ENCODE measurements at places on chromosomes 7 and 10.

- DNase-seq = no peak
Observed at GRCh38 chr7:70881167-70881847, 250.6 kb upstream of the GALNT17 start.

DNA sequence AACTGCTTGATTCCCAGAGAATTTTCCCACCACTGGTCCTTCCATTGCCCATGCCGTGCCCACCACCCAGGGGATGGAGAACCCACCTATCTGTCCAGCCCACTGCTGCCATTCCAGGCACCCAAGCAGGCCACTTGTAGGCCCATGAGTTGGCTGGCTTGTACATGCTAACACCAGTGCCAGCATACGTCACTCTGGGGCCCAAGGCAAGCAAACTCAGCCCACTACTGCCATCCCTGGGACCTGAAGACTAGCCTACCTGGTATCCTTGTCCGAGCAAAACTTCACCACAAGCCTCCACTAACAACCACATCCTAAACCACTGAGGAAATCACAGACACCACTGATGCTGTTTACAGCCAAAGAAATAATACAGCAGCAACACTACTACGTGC, 44.7 kb upstream of the CDK6 start:
- DNase-seq = no peak

DNA sequence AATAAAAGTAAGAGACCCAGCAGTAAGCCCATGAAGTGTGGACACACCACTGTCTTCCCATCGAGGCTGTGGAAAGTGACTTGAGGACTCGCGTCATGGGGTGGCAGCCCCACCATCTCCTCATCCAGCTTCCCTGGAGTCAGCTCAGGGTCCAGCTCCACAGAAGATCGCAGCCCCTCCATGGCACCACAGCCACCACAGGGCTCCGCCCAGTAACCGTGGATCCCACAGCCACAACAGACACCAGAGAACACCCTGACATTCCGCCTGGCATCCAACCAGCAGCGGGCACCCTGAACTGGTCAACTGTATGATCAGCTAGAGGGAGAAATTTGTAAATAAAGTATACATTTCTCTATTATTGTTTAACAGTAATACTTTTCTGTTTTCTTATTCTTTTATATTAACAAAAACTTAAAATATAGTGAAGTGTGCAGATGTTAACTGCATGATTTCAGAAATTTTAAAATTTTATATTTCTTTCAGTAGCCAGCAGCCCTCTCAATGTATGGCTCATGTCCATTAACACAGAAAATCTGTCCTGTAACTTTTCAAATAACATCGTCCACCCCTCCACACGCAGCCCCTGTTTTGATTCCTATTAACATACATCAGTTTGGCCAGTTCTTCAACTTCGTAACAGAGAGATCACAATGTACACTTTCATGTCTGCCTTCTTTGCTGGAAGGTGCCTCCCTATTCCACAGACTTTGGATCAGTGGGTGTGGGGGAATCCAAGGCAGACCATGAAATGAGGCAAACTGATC, 69.7 kb downstream of the ITGB1 start:
- no peak for DNase-seq

DNA sequence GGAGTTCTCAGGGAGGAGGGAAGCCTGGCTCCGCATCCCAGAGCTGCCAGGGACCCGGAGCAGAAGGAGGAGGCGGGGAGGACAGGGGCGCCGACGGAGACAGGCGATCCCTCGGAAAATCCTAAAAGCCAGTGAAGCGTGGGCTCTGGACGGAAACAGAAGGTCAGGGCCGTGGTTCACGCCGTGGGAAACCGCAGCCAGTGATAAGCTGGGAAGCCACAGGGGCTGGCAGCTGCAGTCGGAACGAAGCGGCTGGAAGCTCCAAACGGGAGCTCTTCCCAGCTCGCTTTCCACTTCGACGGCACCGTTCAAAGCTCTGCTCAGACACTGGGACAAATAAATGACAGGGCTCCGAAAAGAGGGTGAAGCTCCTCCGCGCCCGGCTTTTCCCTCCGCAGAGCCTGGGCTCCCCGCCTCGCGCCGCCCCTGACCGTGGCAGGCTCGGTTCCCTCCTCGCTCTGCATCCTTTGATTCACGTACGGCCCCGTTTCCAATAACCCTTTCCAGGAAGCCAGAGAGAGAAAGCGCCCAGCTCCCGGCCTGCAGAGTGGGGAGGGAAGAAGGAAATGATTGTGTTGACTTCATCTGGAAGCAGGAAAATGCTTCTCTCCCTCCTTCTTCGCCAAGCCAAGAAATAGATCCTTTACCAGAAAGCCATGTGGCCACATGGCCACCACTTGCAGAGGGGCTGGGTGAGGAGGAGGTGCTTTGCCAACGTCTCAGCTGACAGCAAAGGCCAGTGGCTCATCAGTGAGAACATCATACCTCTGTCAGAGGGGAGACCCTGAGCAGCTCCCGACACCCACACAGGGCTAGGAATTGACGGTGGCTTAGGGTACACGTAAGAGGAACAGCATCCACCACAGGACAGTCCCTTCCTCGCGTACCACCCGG, 57.4 kb downstream of the ADRB1 start:
- no peak for DNase-seq

- DNase-seq = no peak
Observed at GRCh38 chr7:94698275-94698674, 42.3 kb upstream of the SGCE start.

- no peak for DNase-seq
Observed at GRCh38 chr7:84700563-84701370, 486.1 kb downstream of the SEMA3D start.

- no peak for DNase-seq
Observed at GRCh38 chr7:128790315-128791041, 1.3 kb upstream of the CCDC136 start.

DNA sequence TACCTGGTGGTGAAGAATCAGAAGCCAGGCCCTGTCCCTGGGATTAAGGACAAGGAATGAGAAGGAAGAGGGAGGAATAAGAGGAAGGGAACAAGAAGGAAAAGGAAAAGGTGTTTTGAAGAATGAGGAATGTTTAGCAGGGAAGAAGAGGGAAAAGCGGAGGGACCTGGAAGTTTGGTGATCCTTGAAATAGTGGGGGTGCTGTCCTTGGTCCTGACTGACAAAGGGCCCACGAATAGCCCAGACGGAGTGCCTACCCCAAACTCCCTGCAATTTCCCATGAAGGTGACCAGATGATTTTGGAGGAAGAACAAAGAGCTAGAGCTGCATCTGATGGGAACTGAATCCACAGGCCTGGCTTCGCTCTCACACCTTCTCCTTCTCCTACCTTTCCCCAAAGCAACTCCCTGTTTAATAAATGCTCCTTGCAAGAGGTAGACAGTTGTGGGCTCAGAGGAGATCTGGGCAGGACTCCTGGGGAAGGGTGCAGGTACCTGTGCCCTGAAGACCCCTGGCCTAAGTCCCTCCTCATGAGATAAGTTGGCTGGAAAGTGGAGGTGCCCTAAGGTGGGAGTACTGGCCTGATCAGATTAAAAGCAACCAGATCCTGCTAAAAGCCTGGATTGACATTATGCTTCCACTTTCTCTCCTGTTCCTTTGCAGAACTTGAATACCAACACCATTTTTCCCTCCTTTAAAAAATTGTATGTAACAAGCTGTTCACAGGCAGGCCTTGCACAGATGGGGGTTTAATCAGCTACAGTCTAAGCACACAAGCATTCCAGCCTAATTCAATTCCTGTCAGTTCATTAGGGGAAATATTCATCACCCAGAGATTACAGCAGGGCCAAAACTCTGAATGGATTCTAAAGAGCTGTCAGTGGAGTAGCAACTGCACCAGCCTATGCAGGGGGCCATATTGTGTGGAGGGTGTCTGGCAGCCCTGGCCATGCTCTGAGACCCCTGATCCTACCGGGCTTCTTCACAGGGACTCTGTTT, 19.4 kb downstream of the KAZALD1 start:
- no peak for DNase-seq

- DNase-seq = no peak
Observed at GRCh38 chr7:11221984-11222383, 248.3 kb downstream of the PHF14 start.

DNA sequence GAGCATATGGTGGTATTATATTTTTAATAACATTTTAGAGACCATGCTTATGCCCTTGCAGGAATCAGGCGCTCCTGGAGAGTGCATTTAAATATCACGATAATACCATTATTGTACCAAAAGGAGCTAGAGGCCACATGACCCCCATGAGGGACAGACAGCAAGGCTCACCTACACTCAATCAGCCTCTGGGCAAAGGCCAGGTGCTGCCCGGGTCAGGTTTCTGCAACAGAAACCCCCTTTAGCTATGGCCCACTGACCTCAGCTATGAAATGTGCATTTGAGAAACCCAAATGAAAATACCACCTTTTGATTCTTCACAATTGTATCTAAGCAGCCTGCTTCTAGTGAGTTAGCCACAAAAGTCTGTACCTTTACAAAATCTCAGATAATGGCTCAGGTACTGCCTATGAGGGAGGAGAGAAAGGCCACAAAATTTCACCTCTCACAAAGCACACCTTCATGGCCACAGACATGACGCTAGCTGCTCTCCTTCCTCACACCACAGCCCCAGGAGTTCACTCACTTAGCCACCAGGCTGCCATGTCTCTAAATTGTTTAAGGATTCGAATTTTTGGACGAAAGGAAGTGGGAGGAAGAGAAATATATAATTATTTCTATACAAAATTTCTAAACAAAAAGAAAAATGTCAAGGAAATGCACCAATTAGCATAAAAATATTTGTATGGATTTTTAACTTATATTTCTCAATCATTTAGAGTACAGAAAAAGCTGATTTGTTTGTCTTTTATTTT, 79.9 kb downstream of the GLI3 start:
- no peak for DNase-seq

DNA sequence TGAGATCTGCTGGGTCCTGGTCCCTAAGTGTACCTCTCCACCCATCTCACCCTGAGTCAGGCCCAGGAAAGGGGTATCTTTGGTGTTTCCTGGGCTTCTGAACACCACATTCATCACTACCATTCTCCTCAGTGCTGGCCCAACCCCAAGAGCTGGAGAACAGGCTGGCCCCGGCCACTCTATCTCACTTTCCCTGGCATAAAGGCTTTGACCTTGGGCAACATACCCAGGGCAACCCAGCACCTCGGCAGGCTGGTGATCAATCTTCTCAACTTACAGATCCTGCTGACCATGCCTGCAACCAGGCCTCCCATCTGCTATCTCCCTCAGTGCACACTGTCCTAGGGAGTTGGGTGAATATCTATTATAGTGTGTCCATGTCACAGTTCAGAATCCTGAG, 2.1 kb downstream of the VSIR start:
- no peak for DNase-seq

- DNase-seq = no peak
Observed at GRCh38 chr10:9301148-9301547, 1246.7 kb downstream of the GATA3 start.

DNA sequence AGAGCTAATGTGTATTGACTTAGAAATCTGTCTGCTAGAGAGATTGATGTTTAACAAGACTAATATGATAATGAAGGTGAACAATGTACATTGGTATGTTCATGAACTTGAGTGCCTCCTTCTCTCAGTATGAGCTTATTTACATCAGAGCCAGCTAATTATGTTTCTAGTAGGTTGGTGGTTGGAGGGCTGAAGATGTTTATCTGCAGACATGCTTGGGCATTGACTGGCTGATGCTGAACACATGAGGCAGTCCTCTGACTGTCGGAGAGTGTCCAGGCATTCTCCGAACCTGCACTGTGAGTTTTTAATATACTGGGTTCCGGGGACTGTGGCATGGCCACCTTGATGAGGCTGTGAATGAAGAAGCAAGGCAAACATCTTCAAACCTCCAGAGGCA, 47.5 kb downstream of the BMPER start:
- no peak for DNase-seq

- DNase-seq = no peak
Observed at GRCh38 chr10:44153918-44154670, 230.8 kb downstream of the CXCL12 start.

DNA sequence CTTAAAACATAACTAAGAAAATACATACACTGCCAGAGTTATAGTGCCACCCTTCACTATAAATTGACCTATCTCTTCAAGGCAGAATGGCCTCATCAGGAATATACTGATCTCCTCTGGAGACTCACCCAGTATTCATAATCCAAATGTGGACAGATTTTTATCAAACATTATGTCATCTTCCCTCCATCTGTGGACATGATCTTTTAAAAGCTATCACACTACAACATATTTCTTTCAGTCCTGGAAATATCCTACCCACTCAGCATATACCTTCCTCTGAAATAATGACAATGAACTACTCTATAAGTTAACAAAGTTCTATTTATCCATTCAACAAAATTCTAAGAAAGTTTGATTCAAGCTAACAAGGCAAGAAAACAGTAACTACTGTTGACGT, 3.2 kb downstream of the ZNF800 start:
- DNase-seq = no peak

DNA sequence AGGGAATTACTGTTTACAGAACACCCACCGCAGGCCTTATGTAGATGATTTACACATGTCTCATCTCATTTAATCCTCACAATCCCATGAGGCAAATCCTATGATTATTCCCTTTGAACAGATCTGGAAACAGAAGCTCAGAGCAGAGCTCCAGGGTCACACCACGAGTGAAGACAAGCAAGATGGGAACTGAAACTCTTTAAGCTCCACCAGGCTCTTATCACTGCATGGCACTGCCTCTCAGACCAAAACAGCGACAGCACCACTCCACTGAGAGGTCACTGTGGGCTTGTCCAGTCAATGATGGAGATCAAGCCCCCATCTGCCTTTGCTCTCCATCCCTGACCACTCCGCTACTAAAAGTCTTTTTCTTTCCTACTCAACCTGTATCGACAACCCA, 5.9 kb downstream of the GRID1 start:
- no peak for DNase-seq

DNA sequence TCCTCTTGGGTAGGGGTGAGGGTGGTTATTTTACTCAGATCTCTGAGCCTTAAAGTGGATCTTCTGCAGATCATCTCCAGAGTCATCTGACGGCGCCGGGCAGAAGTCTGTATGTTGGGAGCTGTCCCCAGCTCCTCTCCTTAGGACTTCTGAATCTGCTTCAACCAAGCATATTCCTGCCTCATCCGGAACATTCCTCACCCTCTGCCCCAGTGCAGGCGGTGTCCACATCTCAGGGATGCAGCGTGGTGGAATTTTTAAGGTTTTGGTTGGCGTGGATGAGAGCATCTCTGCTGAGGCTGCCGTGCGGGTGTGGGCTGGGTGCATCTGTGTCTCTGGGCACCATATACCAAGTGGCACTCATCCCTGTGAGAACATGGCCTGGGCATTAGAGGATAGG, 148.3 kb downstream of the MGMT start:
- no peak for DNase-seq

- no peak for DNase-seq
Observed at GRCh38 chr7:70944516-70944915, 187.4 kb upstream of the GALNT17 start.

DNA sequence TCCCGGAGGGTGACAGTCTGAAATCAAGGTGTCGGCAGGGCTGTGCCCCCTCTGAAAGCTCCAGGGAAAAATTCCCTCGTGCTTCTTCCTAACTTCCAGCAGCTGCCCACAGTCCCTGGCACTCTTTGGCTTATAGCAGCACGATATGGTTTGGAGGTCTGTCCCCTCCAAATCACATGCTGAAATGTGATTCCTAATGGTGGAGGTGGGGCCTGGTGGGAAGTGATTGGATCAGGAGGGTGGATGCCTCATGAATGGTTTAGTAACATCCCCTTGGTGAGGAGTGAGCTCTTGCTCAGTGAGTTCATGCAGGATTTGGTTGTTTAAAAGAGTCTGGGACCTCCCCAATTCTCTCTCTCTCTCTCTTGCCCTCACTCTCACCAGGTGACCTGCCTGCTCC, 51.1 kb downstream of the GPAM start:
- DNase-seq = no peak

- no peak for DNase-seq
Observed at GRCh38 chr10:104337521-104337984, 712 bp downstream of the ITPRIP start.

GRCh38 chr7:120718361-120718760, 139.6 kb downstream of the TSPAN12 start:
- DNase-seq = no peak

Measured in HTR-8/SVneo (cell line).